ENCODE measurements at places on chromosomes 6 and 20.
A peak's percentile ranks its signal among the peaks of the same experiment; 100 is the strongest.

GRCh38 chr6:56450882-56451739 is 191.6 kb downstream of the DST start:
- DNase-seq = no peak

- no peak for DNase-seq
These were observed 54.7 kb downstream of the TRAM2 start for GRCh38 chr6:52522151-52522626.

DNA sequence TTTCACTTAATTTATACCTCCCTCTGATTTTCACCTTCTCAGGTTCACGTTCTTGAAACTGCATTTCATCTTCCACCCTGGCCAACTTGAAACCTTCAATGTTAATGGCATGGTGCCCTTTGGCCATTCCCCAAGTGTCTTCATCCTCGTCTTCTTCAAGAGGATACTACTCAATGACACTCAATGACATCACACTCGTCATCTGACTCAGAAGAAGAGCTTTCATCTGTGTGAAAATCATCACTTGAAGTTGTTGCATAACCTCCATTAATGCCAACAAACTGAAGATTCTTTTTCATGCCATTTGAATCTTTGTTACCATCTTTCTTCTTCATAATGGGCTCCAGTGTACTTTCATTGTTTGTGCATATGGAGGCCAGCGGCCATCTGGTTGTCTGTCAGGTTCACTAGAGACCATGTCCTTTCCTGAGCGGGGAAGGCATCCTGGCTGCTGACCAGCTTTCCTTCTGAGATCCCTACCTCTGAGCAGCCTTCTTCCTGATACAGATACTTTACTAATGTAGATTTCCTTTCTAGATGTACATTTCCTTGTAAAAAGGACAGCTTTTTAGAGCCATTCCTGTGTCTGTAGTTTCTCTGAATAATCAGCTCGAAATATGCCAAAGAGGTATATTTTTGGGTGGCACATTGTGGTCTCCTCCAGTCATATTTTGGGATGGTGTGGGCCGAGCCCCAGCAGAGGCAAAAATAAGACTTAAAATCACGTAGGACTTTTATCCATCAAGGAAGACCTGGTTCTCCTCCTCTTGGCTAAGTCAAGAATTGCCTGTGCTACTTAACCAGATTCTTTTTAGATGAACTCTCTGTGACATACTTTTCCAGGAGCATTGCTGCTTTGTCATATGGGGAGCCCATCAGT is 21.3 kb downstream of the TRMT6 start:
- DNase-seq = peak; percentile 12

- no peak for DNase-seq
These were observed 529.1 kb upstream of the CITED2 start for GRCh38 chr6:139903411-139904157.

- no peak for DNase-seq
These were observed 23.9 kb upstream of the CD164 start for GRCh38 chr6:109406196-109406595.

GRCh38 chr6:41836022-41836659 is 48.6 kb downstream of the TOMM6 start:
- DNase-seq = no peak

- DNase-seq = peak; percentile 84
These were observed 558.9 kb downstream of the PKHD1 start for GRCh38 chr6:51528556-51528955.

- no peak for DNase-seq
These were observed 121.5 kb upstream of the ARG1 start for GRCh38 chr6:131451321-131452144.

- no peak for DNase-seq
These were observed 1347.5 kb upstream of the ADGRB3 start for GRCh38 chr6:67287566-67287965.

GRCh38 chr6:9205645-9206044 is 770.3 kb upstream of the SLC35B3 start:
- DNase-seq = no peak

DNA sequence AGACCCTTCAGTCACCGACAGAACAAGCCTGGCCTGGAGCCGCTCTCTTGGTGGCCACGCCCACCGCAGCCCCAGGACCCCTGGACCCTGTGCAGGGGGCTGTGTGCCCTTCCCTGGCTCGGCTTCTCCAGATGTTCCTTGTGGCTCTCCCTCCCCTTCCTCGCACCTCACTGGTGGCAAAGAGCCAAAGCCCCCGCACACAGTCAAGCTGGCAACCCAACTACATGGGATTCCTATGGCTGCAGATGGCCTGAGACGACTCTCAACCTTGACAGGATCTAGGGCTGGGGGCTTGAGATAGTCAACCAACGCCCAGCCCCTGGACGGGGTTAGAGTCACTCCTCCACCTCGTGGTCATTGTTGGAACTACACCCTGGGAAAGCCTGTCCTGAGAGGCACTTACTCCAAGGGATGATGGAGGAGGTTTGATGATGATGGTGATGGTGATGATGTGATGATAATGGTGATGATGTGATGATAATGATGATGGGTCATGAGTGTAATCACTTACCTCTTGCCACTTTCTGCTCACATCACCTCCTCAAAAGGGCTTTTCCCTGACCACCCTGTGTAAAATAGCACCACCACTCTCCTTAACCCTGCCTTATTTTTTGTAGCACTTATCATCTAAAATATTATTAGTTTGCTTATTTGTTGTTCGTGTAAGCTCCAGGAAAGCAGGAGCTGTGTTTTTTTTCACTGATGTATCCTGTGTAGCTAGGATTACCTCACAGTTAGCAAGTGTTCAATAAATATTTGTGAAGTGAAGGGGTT is 278.4 kb downstream of the LRFN2 start:
- peak; percentile 85 for DNase-seq

DNA sequence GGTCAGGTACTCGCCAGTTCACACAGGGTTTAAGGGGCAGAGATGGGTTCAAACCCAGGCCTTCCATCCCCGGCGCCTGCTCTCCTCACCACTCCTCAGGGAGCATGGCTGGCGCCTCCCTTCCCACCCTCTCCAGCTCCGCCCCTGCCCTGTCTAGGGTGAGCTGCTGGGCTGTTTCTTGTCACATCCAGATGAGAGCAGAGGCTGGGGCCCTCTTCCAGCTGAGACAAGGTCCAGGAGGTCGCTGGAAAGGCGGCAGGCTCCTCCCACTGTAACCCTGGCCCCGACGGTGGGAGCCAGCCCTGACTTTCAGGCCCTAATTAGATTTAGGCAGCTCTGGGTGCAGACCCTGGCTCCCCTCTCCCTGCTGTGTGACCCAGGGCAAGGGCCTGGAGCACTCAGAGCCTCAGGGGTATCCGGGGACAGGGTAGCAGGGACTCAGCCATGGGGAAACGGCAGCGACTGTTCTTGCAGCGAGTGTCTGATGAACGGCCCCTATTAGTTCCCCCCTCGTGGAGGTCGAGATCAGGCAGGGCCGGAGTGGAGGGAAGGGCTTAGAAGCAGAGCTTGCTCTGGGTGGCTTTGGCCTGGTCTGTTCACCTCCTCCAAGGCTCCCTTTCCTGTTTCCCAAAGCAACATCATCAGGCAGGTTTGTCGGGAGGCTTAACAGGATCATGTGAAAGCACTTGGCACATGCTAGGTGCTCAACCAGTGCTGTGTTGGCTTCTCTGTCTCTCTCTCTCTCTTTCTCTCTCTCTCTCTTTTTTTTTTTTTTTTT is 33.4 kb downstream of the SNAI1 start:
- DNase-seq = peak; percentile 94

GRCh38 chr20:1811621-1812498 is 83.3 kb upstream of the SIRPA start:
- peak; percentile 95 for DNase-seq

GRCh38 chr20:54134445-54135220 is 39.2 kb downstream of the CYP24A1 start:
- no peak for DNase-seq

GRCh38 chr6:89782222-89782621 is 37.4 kb downstream of the MDN1 start:
- no peak for DNase-seq

DNA sequence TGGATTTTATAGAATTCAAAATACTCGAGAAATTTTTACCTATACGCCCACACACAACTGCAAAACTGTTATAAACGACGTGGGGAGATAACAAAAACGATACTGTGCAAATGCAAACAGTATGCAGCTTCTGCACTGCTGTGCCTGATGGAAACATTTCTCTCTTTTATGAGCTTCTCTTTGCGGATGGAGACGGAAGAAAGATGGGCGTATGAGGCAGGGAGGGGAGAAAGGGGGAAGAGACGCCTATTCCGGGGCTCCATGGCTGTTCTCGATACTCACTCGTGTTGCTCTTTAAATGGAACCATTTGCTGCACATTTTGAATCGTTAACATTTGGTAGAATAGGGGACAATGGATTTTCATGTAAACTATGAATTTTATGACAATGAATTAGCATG is 69.1 kb upstream of the EXOC2 start:
- no peak for DNase-seq

- no peak for DNase-seq
These were observed 858.1 kb downstream of the MAFB start for GRCh38 chr20:39830903-39831302.

DNA sequence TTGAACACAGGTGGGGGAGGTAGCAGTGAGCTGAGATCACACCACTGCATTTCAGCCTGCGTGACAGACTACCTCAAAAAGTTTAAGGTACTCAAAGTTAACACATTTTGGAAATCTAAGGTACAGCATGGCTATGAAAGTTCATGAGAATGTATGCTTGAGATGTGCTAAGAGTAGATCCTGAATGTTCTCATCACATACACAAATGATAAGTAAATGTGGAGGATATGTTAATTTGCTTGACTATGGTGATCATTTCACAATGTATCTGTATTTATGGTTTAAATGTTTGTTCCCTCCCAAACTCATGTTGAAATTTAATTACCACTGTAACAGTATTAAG is 20.1 kb upstream of the SERPINB1 start:
- DNase-seq = no peak

DNA sequence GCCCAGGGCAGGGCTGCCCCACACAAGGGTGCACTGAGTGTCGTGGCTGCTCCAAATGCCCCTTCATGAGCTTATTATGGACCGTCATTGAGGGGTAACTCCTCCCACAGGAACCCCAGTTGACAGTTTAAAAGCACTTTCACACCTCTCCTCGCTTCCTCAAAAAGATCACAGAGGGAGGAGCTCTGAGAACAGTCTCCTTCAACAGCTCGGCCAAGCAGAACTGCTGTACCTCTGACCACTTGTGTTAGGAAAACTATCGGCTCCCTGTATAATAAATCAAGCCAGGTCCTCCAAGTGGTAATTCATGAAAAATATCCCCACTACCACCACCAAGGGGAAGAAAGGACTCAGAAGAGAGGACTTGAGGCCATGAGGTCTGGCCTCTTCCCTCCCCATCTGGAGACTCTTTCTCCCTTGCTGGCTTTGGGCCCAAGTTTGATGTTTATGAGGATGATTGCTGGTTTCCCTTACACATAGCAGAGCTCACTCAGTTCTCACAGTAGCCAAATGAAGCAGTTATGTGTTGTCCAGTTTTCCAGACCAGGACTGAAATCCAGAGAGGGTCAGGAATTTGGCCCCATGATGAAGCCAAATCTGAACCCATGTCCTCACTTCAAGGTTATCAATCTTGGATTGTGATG is 8.7 kb downstream of the SNX21 start:
- DNase-seq = no peak

DNA sequence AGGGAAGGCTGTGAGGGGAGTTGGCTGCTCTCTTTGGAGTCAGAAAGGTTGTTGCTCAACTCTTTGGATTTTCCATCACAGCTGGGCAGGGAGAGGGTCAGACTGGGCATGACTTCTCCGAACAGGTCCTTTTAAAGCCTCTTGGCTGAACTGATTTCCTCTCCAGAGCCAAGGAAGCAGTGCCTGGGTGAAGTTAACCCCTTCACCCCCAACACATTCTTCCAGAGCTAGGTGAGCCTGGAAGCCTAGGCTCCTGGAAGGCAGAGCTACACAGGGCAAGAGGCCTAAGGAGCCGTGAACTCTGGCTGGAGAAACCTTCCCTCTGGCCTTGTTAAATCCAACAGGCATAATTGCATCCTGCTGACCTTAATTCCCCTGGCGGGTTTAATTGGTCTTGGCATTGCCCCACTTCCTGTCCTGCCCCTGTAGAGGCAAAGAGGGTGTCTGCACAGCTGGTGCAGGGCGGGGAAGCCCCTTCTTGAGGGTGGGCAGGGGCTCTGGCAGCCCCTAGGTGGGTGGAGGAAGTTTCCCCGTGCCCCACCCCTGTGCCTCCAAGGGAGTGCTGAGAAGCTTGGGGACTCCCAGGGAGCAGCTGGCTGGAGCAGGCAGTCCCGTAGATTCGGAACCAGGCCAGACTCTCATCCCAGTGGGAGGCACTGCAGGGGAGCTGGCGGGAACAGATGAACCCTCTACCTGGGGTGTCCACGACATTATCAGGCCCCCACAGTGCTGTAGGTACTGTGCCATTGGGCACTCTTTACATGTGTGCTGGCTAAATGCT is 3.6 kb upstream of the MYLK2 start:
- DNase-seq = no peak

DNA sequence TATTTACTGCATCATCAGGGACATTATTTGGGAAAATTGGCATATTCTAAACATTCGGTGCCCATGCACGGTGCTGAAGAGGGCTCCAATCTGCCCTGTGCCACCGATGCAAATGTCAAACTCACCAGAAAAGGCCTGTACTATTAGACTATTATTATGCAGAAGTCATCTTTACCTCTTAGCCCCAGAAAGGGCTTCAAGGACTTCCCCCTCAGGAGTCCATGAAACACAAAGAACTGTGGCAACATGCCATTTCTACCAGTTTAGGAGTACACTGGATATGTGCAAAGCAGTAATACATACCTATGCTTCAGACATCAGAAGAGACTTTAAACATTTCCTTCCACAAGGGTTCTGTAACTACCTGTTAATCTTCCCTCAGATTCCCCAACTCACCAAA is 8.6 kb downstream of the DIDO1 start:
- DNase-seq = no peak

- DNase-seq = peak; percentile 65
These were observed 10.3 kb downstream of the SLC22A3 start for GRCh38 chr6:160358225-160359119.

DNA sequence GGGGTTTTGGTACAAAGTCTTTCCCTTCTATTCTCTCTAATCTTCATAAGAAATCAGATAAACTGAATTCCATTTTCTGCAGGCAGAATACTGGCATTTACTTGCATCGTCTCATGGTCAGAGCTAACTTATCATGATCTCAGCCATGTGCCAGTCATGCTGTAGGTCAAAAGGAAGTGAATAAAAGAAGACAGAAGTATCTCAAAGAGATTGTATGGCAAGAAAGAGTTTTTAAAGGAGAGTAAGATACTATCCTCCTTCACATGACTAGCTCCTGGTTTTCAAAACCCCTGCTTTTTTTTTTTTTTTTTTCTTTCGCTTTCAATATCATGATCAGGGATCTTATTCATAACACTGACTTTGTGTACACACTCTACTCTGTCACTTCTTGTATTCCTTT is 398.3 kb downstream of the C6orf118 start:
- DNase-seq = no peak

DNA sequence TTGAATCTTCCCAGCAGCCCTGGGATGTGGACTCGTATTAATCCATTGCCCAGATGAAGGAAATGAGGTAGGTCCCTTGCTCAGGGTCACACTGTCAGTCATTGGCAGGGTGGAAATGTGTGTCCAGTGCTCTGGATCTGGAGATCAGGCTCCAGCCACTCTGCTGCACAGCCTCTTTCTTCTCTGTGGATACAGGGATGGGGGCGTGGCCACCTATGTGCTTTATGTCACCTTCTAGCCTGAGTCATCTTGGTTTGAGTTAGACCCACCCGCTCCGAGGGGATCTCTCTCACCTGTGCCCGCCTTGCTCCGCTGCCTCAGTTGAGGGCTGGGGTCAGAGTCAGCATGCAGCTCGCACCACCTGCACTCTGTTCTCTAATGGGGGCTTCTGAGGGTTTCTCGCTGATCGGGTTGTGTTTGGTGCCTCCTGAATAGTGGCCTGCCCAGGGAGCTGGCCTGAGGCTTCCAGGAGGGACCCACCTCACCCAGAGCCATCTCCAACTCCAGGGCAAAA is 80.0 kb downstream of the TCP11 start:
- DNase-seq = no peak
